ENCODE measurements at places on chromosomes 13 and 19.

DNA sequence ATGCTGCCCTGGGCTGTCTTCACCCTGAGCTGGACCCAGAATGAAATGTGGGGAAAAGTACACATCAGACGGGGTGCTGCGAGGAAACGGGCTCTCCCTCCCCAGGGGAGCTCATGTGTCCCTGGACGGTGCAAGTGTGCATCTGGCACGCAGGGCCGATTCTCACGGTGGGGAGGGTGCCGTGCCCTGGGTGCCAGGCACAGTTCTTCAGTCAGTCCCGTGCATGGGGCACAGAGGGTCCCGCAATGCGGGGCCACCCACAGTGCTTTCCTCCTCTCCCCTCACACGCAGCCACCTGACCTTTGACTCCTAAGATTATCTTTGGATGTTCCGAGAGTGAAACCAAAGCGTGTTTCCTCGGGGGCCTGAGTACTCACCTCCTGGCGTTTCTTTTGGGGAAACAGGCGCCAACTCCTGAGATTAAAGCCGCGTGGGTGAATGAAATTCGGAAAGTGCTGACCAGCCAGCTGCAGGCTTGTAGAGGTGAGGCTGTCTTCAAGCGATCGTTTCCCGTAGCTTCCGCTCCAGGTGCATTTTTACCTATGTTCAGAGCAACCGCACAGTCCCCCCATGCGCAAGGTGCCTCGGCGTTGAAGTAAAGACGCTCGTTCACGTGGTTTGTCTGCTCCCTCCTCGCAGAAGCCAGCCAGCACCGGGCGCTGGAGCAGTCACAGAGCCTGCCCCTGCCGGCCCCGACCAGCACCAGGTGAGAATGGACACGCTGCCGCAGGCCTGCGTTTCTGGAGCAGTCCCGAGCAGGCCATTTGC, 17.5 kb upstream of the F7 start:
- no peak for DNase-seq
- H3K4me1 ChIP-seq: no peaks in the 10 kb centered on the region
- H3K4me3 ChIP-seq: no peak overlapping the region
- no peak overlapping the region for H3K27ac ChIP-seq
- no peaks in the 10 kb centered on the region for H3K36me3 ChIP-seq
- no peaks in the 10 kb centered on the region for H3K27me3 ChIP-seq

- H3K4me3 ChIP-seq: no peak overlapping the region
- no peak overlapping the region for H3K27ac ChIP-seq
- DNase-seq: no peak
- H3K36me3 ChIP-seq: peaks cover 97% of the 10 kb centered on the region
- H3K27me3 ChIP-seq: no peaks in the 10 kb centered on the region
Observed at GRCh38 chr19:57552432-57552831, 7.2 kb downstream of the ZNF550 start.

GRCh38 chr19:55112246-55112776, 5.1 kb downstream of the PPP1R12C start:
- H3K4me1 ChIP-seq: peaks cover 26% of the 10 kb centered on the region
- H3K4me3 ChIP-seq: no peak overlapping the region
- H3K27ac ChIP-seq: no peak overlapping the region
- H3K36me3 ChIP-seq: peaks cover 34% of the 10 kb centered on the region
- DNase-seq: no peak

- H3K4me3 ChIP-seq: no peak overlapping the region
- peak overlapping the region; percentile 69 for H3K27ac ChIP-seq
- peaks cover 51% of the 10 kb centered on the region for H3K36me3 ChIP-seq
- no peak for DNase-seq
Observed at GRCh38 chr13:27259831-27260230, 8.5 kb downstream of the RPL21 start.

DNA sequence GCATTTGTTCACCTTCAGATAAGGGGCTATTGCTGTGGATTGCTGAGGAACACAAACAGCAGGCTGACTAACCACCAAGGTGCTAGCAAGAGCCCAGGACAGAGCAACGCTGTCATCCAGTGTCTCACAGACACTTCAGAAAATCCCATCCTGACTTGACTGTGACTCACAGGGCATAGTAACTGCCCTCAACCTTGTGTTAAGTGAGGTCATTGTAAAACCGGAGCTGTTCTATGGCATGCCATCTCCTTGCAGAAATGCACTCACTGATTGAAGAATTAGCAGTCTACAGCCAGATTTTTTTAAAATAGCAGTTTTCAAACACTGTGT, 51.1 kb downstream of the TNFRSF19 start:
- H3K27ac ChIP-seq: no peak overlapping the region
- DNase-seq: no peak
- no peaks in the 10 kb centered on the region for H3K4me1 ChIP-seq
- H3K36me3 ChIP-seq: no peaks in the 10 kb centered on the region

GRCh38 chr19:41696402-41697197, 8.5 kb upstream of the CEACAM7 start:
- H3K27me3 ChIP-seq: peaks cover 32% of the 10 kb centered on the region
- no peaks in the 10 kb centered on the region for H3K36me3 ChIP-seq
- DNase-seq: peak; percentile 50
- H3K4me3 ChIP-seq: no peak overlapping the region
- no peaks in the 10 kb centered on the region for H3K4me1 ChIP-seq

GRCh38 chr13:76955193-76955592, 6.9 kb downstream of the ACOD1 start:
- H3K36me3 ChIP-seq: no peaks in the 10 kb centered on the region
- H3K27ac ChIP-seq: no peak overlapping the region
- no peaks in the 10 kb centered on the region for H3K4me1 ChIP-seq

DNA sequence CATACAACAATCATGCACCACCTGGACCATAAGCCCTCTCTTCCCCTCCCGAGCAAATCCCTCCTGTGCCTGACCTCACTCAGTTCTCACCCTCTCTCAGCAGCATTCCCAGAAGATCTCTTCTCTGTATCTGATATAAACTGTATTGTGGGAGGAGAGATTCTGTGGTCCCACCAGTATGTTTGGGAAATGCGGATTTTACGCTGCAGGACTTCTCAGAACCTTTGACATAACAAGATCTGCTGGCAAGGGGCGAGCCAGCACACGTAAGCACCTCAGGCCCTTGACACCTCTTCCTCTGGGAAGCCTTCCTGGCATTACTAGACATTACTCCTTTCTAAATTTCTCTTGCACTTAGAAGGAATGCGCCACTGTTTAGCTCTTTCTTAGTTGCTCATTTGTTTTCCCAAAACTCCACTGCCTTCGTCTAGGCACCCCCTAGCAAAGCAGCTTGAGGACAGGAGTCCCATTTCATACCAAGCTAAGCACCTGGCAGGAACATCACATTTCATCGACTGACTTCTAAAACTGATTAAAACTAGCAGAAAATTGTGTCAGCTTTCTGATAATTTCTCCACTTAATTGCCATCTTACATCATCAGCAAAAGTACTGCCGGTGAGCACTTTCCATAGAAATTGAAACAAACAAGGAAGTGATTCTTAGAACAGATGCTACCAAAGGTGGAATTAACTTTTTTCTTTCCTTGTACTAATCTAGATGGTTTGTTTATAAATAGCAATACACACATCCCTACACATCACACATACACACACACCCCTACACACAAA, 63.2 kb downstream of the CCDC70 start:
- H3K27me3 ChIP-seq: peaks cover 24% of the 10 kb centered on the region
- H3K36me3 ChIP-seq: no peaks in the 10 kb centered on the region
- no peak overlapping the region for H3K4me3 ChIP-seq
- DNase-seq: no peak

DNA sequence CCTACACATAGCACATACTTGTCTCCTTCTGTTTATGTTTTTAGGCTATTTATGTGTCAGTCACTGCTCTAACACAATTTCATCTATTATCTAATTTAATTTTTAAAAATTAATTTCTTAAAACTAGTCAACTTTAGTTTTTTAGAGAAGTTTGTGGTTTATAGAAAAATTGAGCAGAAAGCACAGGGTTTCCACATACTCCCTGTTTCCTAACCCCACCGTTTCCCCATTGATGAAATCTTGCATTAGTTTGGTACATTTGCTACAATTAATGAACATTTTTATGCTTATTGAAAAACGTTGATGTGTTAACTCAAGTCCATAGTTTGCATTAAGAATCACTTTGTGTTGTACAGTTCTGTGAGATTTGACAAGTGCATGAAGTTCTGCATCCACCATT, 53.5 kb downstream of the TNFSF13B start:
- no peak overlapping the region for H3K27ac ChIP-seq
- no peaks in the 10 kb centered on the region for H3K27me3 ChIP-seq
- no peak for DNase-seq
- peaks cover 32% of the 10 kb centered on the region for H3K4me1 ChIP-seq
- H3K4me3 ChIP-seq: no peak overlapping the region
- H3K36me3 ChIP-seq: no peaks in the 10 kb centered on the region

GRCh38 chr19:966485-967088, 17.6 kb upstream of the WDR18 start:
- H3K27ac ChIP-seq: no peak overlapping the region
- no peak for DNase-seq
- peaks cover 52% of the 10 kb centered on the region for H3K36me3 ChIP-seq
- no peak overlapping the region for H3K4me3 ChIP-seq
- H3K4me1 ChIP-seq: peaks cover 15% of the 10 kb centered on the region
- H3K27me3 ChIP-seq: no peaks in the 10 kb centered on the region

DNA sequence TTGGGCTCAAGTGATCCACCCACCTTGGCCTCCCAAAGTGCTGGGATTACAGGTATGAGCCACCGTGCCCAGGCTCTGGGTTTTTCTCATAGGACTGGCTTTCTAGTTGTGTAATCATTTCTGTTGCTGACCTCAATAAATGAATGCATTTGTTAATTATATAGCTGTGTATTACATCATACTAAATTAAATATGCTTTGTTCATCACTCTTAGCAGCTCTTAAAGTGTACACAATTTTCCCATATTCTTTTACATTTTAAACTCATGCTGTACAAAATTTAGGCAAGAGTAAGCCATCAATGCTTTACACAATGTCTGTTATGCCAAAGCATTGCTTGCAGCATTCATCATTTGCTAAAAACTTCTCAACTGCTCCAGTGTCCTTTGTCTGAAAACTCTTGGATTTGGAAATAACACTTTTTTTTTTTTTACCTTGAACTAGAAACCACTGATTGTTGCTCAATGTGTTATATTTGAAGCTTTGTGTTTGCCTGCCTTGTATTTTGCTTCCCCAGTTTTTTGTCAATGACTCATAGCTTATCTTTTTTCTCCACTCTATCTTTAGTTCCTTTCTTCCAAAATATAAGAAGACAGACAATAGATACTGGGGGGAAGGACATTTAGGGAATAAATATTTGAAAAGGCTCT, 31.4 kb downstream of the CCDC122 start:
- H3K36me3 ChIP-seq: no peaks in the 10 kb centered on the region
- no peaks in the 10 kb centered on the region for H3K4me1 ChIP-seq
- DNase-seq: no peak

DNA sequence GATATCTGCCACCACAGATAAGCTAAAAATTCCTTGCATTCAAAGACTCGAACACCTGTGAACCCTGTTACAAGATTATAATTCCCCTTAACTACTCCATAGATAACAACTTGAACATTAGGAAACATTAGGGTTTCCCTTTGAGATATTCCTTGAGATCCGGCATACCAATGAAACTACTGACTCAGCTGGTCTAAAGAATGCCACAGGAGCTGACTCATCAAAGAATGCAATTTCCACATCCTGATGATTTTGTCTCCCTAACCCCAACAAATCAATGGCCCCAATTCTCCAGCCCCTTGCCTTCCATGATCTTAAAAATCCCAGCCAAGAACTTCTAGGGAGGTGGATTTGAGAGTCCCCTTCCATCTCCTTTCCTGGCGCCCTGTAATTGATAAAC, 35.6 kb upstream of the ZNF599 start:
- H3K27me3 ChIP-seq: no peaks in the 10 kb centered on the region
- H3K4me3 ChIP-seq: no peak overlapping the region
- H3K36me3 ChIP-seq: no peaks in the 10 kb centered on the region
- peaks cover 3% of the 10 kb centered on the region for H3K4me1 ChIP-seq
- DNase-seq: no peak

DNA sequence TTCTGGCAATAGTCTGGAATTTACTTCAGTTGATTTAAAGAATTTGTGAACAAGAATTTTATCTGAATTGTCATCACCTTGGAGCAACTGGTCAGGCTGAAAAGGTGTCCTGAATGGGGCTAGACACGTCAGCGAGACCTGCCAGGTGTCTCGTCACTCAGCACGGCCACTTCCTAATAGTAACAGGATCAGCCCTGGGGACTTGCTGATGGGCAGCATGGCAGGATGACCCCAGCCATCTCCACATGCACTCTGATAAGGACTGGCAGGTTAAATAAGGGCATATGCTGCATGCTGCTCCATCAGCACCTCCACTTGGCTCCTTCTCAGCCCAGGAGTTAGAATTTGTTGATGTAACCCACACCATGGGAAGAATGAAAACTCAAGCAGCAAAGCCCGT, 224.2 kb downstream of the FOXO1 start:
- peaks cover 4% of the 10 kb centered on the region for H3K27me3 ChIP-seq
- H3K36me3 ChIP-seq: no peaks in the 10 kb centered on the region
- no peak overlapping the region for H3K27ac ChIP-seq
- peaks cover 24% of the 10 kb centered on the region for H3K4me1 ChIP-seq
- DNase-seq: no peak

GRCh38 chr13:55528434-55528833, 1612.3 kb upstream of the PRR20A start:
- no peak overlapping the region for H3K4me3 ChIP-seq
- H3K27me3 ChIP-seq: no peaks in the 10 kb centered on the region
- no peaks in the 10 kb centered on the region for H3K4me1 ChIP-seq
- DNase-seq: no peak
- H3K27ac ChIP-seq: no peak overlapping the region
- no peaks in the 10 kb centered on the region for H3K36me3 ChIP-seq

DNA sequence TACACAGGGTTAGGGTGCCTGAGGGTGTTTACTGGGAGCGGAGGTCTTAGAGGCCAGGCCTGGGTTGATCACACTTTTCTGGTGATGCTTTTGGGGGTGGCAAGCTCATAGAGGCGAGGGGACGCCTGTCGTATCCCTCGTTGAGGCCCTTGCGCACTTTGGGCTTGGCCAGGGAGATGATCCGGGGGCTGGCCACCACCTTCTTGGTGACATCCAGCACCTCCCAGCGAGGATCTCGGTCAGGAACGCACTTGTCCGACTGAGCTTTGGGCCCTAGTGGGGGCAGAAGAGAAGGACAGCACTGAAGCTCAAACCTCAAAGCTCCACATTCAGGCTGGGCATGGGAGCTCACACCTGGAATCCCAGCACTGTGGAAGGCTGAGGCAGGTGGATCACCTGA, 17.6 kb upstream of the MIER2 start:
- no peak for DNase-seq
- no peaks in the 10 kb centered on the region for H3K36me3 ChIP-seq
- H3K4me1 ChIP-seq: no peaks in the 10 kb centered on the region
- H3K27me3 ChIP-seq: peaks cover 10% of the 10 kb centered on the region
- no peak overlapping the region for H3K4me3 ChIP-seq

DNA sequence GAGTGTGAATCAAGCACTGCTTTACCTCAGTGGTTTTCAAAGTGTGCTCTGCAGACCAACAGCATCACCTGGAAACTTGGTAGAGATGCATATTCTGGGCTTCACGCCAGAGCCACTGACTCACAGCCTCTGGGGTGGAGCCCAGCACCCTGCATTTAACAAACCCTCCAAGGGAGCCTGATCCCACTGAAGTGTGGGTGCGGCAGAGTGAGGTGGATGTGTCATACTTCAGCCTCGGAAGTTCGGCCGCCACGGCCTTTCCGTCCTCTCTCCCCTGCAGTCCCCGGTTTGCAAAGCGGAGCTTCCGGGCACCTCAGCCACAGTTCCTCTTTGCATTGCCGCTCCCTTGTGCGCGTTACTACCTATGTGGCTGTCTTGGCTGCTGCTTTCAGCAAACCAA, 33.3 kb upstream of the MICU2 start:
- no peaks in the 10 kb centered on the region for H3K4me1 ChIP-seq
- no peak overlapping the region for H3K27ac ChIP-seq
- no peak overlapping the region for H3K4me3 ChIP-seq
- peak; percentile 20 for DNase-seq
- H3K27me3 ChIP-seq: peaks cover 10% of the 10 kb centered on the region

- H3K4me3 ChIP-seq: no peak overlapping the region
- H3K4me1 ChIP-seq: peaks cover 27% of the 10 kb centered on the region
- DNase-seq: no peak
- H3K27ac ChIP-seq: no peak overlapping the region
Observed at GRCh38 chr13:20424949-20425348, 100.7 kb downstream of the CRYL1 start.
